RPMI7951 (cell line): ENCODE measurements at places on chromosomes 12 and 14.

GRCh38 chr14:32980902-32981501 lies 42.3 kb downstream of the NPAS3 start:
- DNase-seq = no peak

DNA sequence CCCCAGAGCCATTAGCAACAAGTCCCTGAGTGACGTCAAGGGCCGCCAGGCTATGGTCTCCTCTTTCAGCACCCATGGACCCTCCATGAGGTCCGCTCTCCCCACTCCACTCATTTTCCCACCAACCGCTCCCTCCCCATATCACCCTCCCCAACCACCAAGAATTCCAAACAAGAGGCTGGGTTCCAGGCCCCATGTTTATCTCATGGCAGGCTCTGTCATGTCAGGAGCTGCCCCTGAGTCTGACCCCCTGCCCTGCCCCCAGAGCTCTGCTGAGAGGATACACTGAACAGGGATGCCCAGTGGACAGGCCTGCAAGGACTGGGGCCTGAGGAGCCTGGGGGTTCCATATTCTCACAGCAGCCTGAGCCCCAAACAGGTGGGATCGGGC lies 21.6 kb upstream of the SMUG1 start:
- DNase-seq = no peak

DNA sequence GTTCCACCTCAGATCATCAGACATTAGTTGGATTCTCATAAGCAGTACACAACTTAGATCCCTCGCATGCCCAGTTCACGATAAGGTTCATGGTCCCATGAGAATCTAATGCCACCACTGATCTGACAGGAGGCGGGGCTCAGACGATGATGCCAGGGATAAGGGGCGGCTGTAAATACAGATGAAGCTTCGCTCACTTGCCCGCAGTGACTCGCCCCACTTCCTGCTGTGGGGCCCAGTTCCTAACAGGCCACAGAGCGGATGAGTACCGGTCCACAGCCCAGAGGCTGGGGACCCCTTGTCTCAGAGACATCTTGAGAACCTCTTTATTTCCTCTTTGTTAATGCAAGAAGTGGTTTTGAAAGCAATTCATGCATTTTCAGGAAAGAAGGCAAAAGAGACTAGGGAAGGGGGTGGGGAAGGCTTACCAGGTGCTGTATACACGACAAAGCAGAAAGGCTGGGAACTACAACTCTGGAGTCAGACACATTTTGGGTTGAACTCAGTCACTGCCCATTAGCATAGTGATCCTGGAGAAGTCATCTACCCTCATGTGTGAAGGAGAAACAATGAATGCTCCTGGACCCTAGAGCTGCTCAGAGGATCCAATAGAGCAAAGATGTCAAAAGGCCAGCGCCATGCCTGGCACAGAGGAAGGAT lies 68.7 kb downstream of the EID3 start:
- DNase-seq = no peak

DNA sequence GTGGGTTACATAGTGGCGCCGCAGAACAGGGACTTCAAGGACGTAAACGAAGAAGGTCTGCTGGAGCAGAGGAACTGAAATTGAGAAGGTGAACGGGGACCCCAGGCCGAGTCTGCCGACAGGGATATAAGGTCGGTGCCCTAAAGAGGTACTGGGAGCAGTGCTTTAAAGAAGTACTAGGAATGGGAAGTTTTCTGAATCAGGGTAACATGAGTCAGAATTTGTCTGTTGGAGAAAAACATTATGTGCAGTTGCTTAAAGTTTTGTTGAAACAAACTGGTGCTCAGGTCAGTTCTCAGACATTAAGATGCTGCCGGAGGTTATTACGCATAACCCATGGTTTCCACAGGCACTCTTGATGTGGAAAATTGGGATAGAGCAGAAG lies 14.8 kb upstream of the SLC10A1 start:
- DNase-seq = no peak

DNA sequence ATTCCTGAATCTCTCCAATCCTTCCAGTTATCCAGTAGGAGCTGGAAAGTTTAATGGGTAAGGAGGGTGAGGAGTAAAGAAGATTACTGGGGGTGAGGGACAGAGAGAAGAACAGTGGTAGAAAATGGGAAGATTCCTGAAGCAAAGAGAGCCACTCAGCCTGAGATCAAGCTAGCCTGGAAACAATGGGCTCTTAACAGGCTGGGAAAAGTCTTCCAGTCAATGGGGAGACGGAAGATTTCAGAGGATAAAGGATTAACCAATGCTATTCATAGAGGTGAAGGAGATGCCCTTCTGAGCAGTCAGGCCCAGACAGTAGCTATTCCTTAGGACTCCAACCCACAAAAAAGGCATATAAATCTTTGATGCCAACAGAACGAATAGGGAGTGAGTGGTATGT lies 14.8 kb downstream of the GDF11 start:
- no peak for DNase-seq
